ENCODE measurements at places on chromosomes 13 and 19. TPM values are rescaled to one million over a fixed set of nuclear protein-coding genes. Genes with fewer than 3 reads are reported as not detected.

Gene ZNF175
- 22.1 TPM for polyA plus RNA-seq

GRCh38 chr19:2732883-2733282, 6.9 kb downstream of the SLC39A3 start:
- DNase-seq: no peak

DNA sequence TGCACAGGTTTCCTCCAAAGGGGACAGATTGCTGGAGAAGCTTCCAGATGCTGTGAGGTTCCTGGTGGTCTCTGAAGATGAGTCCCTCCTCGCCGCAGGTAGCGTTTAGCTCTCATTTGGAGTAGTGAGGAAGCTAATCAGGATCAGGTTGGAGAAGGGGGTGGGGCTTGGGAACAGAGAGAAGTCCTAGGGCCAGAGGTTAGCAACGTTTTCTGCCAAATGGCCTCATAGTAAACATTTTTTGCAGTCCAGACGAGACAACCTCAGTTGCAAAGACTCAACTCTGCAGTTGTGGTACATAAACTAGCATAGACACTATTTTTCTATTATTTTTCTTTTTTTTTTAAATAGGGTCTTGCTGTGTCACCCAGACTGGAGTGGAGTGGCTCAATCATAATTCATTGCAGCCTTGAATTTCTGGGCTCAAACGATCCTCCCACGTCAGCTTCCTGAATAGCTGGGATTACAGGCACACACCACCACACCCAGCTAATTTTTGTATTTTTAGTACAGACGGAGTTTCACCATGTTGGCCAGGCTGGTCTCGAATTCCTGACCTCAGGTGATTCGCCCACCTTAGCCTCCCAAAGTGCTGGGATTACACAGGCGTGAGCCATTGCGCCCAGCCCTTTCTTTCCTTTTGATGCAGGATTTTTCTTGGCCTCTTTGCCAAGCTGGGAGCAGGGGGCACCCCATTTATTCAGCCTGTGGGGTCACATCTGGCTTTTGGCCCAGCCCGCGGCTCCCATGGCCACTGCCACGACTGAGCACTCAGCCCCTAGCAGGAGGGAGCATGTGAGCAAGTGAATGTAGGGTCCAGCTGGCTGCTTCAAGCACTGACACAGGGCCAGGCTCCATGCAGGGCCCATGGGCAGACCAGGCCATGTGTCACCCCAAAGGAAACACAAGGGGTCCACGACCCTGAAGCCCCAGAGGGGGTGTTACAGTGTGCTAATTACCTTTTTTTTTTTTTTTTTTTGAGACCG, 34.4 kb upstream of the SIN3B start:
- no peak for DNase-seq

DNA sequence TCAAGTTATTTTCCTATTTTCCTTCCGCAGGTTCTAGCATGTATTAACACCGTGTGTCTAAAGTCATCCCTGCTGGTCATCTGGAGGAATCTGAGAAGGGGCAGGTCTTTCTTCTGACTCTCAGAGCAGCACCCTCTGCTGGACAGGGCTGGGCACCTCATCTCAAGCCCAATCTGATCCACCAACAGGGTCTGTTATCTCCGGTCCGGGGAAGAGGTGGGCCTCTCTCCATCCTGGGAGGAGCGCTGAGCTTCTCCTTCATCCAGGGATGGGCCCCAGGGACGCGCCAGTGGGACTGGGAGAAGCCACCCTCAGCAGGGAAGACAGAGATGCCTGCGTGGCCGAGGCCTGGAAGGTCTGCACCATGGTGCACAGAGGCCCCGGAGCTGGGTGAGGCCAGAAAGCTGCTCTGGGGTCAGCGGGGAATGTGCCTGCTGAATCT, 26.0 kb upstream of the ZNF331 start:
- DNase-seq: no peak

DNA sequence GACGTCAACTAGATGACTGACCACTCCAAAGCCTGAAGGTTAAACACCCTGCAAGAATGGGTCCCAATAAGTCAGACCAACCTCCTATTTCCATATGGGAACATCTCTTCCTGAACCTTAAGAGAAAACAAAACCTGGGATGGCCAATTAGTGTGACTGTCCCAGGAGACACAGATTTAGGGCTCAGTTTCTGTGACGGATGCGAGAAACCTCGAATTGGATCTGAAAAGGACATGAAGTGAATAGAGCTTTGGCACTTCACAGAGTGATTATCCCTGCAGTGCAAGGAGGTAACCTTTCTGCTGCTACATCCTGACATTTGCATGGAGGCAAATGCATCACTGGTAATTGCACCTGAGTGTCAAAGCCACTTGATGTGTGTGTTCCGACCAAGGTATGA, 442.2 kb upstream of the KLF12 start:
- DNase-seq: no peak

- DNase-seq: no peak
Measured at GRCh38 chr13:114038211-114038613, 64.3 kb upstream of the C13orf46 start.

GRCh38 chr13:100636004-100636403, 38.6 kb downstream of the TMTC4 start:
- DNase-seq: no peak

DNA sequence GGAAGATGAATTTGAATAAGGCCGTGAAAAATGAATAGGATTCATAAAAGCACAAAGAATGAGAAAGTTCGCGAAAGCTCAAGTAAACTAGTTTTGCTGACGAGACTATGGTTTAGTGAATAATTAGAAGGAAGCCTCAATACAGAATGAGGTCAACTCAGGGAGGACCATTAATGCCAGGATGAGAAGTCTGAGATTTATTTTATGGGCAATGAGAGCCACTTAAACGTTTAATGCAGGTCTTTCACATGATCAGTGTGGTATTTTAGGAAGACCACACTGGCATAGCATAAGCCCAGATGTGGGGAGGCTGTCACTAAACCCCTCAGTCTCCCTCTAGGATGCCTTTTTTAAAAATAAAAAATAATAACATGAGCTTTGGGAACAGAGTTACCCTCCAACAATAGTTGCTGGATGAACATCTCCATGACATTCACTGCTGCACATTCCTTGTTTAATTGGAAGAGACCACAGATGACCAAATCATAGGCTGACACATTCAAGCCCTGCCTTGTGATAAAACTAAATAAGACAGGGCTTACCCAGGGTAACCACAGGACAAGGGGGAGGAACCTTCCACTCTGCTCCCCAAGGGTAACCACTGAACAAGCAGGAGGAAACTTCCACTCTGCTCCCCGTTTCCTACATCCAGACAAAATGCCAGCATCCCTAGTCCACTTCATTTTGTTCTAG, 43.6 kb upstream of the LSM14A start:
- DNase-seq: no peak

DNA sequence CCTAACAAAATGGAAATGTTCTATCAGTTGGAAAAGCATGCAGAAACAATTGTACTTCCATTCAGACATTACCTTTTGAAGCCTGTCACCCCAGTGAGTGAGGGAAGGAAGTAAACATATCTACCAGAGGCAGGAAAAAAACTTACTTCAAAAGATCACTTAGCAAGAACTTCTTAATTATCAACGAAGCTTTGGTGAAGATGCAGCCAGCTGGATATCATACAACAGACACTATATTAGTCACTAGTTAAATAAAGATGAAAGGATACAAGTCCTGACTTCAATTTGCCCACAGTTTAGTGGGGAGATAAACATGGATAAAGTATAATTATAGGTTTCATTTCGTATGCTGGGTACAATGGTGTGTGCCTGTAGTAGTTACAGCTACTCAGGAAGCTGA, 148.8 kb downstream of the TNFRSF19 start:
- DNase-seq: no peak

GRCh38 chr19:570937-571565, 1.3 kb upstream of the BSG start:
- peak; percentile 74 for DNase-seq

DNA sequence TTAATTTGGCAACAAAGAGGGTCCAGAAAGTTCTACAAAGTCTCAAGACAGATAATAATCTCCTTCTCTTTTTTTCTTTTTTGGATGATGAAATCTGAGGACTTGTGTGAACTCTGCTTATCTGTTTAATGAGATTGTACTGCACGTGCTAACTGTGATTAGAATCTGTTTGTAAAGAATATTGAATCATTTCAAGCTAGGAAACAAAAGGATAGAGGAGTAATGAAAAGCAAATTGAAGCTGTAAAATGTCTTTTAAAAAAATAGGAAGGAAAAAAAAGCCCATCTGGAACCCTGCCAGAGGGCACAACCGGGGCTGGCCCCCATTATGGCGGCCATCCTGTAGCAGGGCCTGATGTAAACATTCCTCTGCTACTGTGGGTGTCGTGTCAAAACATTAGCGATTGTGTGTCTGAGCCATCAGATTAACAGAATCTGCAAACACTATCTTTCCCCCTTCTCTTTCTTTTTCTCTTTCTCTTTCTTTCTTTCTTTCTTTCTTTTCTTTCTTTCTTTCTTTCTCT, 83.0 kb downstream of the FLT1 start:
- DNase-seq: peak; percentile 57

DNA sequence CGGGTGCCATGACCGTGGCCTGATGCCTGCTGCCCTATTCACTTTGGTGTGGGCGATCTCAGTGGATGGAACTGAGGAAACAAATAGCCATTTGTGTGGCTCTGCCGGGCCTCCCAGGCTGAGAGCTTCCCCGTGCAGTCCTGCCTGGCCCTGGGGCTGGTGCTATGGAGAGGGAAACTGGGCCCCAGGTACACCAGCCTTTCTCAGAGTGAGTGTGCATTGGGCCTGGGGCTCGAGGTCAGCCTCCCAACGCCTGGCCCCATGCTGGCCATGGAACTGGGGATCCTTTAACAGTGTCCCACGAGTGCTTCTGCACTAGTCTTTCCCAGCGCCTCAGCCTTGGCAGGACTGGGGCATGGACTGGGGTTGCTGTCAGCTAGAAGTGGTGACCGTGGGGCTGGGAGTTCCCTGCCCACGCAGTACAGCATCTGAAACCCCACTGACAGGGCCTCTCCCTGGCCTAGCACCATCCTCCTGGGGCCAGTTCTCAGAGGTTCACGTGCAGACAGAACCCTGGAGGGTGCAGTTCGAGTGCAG, 10.5 kb downstream of the PLEKHF1 start:
- DNase-seq: peak; percentile 51

- DNase-seq: no peak
Measured at GRCh38 chr13:100108913-100109507, 20.1 kb downstream of the PCCA start.

Data from left lung (tissue), 14 donors.